ENCODE measurements at places on chromosomes 6 and 20.
A peak's percentile ranks its signal among the peaks of the same experiment; 100 is the strongest.

DNA sequence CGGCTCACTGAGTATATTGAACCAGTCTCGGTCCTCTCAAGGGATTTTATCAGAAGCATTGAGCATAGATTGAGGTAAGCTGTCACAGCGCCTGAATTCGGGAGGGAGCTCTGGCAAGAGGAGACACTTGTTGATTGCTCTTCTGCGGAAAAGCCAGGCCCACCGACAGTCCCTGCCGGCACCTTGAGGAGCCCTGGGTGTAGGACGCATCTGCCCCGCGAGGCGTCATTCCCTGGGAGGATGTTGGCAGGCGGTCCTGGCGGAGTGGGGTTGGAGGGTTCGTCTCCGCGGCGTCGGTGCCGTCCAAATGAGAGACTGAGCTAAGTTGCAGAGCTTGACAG lies 843 bp downstream of the FBXO9 start:
- DNase-seq, result peak; percentile 31

DNA sequence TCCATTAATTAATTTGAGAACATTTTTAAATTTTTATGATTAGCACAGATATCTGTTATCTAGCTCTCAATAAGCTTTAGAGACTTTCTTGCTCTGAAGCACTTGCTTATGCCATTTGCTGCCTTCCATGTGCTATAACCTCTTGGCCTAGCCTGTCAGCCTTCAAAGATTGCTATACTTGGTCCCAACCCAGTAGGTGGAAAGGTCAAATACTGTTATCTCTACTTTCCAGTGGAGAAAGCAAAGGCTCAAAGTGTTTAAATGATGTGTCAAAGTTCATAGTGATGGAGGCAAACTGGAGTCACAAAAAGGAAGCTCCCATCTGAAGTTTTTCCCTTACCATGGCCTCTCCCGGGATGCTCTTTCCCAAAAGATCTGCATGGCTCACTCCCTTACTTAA lies 125.1 kb downstream of the PKHD1 start:
- no peak for DNase-seq

DNA sequence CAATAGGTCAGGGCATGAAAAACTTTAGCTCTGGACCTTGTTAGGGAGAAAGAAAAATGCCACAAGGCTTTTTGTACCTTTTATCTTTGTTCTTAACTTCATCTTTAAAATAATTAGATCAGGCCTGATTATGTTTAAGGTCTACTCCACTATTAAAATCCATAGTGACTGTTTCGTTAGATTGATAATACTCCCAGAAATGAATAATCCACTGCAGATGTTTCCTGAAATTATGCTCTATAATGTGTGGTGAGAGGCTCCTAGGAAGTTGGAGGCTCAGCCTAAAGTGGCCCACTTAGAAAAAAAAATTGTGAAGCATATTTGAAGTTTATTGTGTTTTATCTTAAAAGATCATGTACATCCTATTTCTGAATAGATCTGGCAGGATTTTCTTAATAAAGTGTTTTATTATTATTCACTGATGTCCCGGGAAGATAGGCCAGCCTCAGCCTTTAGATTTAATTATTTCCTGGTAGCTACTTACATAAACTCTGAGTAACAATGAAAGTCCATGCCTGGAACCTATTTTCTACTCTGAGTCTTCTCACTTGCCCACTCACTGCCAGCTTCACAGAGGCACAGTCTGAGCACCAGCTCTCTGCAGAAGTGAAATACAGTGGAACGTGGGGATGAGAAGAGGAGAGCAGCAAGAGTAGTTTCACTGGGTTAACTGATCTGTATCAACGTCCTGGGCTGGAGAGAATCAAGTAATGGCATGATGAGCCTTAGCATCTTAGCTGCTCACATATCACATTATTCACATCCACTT lies 126.8 kb upstream of the TMEM170B start:
- no peak for DNase-seq

- peak; percentile 35 for DNase-seq
Observed at GRCh38 chr6:16762550-16763477, 1.6 kb upstream of the ATXN1 start.

DNA sequence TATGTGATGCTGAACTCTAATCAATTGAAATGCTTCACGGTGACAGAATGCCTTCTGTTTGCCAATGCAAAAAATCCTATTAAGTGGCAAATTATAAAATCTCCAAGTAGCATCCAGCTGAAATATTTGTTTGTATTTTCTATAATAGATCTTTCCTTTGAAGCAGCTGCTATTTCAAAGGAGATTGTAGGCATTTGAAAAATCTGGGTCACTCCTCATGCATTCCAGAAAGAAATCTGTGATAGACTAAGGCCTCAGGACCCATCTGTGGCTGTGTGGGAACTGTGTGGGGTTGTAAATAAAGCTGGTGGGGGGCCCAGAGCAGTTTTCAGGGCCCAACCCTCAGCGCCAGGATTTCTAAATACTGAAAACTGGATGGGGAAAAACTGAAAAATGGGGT lies 216.9 kb upstream of the ARG1 start:
- DNase-seq, result no peak

DNA sequence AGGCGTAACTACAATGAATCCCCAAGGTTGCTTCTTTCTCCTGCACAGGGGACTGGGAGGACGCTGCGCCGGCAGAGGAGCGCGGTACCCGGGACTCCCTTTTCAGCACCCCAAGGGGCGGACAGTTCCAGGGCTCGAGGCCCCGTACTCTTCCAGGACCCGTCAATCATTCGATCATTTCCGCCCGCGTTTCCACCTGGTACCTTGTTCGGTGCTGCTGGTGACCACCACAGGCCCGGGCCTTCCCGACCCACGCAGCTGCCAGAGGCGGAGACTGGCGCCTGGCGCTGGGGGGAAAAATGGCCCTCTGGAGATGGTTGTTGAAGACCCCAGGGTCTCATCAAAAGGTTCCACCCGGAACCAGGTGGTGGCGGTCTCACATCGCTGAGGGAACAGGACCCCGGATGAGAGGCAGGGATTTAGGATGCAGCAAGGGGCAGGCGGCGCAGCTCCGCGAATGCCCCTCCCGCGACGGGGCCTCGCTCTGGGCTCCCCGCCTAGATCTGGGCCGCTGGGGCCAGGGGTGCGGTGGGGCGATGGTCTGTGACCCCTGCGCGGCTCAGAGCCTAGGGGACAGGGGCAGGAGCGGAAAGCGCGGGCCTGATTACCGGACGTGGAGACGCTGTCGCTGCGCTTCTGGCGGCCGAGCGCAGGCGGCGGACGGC lies 744 bp downstream of the VSX1 start:
- DNase-seq, result no peak

GRCh38 chr6:38646166-38646878 lies 6.6 kb upstream of the BTBD9 start:
- peak; percentile 86 for DNase-seq

DNA sequence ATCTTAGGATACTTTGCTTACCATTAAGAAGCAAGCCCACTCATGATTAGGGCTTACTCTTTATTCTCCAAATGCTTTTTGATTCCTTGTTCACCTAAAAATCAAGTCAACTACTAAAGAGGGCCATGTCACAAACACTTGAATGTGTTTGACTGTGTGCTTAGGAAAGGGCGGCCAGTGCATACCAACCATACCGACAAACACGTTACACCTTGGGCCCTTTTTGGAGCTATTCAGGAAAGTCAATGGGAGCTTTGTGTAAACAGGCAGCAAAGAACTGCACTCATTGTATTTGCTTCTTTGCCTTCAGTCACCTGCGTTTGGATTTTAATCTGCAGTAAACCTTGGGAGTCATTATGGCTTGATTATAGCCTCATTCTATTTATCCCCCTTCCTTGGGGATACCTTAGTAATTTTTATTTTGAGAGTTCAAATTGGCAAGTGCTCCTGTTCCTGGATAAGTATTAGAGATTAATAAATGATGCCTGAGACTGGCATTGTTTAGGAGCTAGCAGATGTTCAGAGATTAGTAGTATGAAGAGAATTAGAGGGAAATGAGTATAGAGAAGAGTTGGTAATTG lies 102.6 kb upstream of the HDGFL1 start:
- DNase-seq, result peak; percentile 15

GRCh38 chr6:1812487-1812886 lies 202.8 kb downstream of the FOXC1 start:
- no peak for DNase-seq
